ENCODE measurements at places on chromosomes 4 and X.

DNA sequence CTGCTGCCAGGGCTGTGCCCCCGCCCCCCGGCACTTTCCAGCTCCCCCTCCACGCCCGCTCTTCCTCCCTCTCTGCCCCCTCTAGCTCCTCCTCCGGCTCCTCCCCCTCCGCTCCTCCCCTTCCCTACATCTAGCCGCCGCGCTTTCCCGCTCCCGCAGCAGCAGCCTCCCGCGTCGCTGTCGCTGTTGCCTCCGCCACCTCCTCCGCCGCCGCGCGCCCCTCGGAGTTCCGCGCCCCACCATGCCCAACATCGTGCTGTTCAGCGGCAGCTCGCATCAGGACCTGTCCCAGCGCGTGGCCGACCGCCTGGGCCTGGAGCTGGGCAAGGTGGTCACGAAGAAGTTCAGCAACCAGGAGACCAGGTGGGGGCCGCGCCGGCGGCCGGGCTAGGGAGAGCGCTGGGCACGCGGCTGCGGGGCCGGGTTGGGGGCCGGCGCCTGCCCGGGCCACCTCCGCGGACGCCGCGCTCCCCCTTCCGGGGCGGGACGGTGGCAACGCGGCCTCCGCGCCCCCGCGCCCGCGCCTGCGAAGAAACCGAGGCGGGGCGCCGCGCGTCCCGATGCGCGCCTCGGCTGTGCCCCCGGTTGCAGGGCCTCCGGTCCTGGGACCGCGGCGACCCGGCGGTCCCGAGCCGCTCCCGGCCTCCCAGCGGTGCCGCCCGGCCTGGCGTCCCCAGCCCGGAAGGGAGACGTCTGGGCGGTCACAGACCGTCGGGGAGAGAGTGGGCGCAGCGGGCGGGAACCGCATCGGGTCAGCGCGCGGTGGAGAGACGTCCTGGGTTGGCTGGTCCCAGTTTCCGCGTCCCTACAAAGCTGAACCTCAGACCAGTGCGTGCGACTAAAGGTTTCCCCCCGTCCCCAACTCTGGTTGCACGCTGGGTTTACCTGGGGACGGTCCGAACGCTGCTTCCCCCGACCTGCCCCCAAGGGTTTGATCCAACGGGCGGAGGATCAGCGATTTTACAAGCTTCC, at the start of gene PRPS2:
Gene PRPS2, plus strand, starts transcription at position 156 of the 972 bp plus-strand sequence. Its CDS starts 86 bp downstream, at position 242.
- DNase-seq, result peak; percentile 32

GRCh38 chr4:111283066-111283677, 660.3 kb upstream of the PITX2 start:
- DNase-seq, result peak; percentile 51

- DNase-seq, result no peak
These were observed 305.7 kb downstream of the PDGFC start for GRCh38 chr4:156665780-156666366.

- DNase-seq, result no peak
These were observed 18.3 kb upstream of the EIF1AX start for GRCh38 chrX:20159797-20160385.

- DNase-seq, result no peak
These were observed 124.1 kb upstream of the MAB21L2 start for GRCh38 chr4:150457802-150458201.

GRCh38 chr4:175453456-175453855, 358.6 kb downstream of the GPM6A start:
- DNase-seq, result no peak

GRCh38 chr4:175954685-175955084, 111.0 kb upstream of the WDR17 start:
- no peak for DNase-seq

- DNase-seq, result no peak
These were observed 461.0 kb upstream of the GALNT7 start for GRCh38 chr4:172707622-172708021.

DNA sequence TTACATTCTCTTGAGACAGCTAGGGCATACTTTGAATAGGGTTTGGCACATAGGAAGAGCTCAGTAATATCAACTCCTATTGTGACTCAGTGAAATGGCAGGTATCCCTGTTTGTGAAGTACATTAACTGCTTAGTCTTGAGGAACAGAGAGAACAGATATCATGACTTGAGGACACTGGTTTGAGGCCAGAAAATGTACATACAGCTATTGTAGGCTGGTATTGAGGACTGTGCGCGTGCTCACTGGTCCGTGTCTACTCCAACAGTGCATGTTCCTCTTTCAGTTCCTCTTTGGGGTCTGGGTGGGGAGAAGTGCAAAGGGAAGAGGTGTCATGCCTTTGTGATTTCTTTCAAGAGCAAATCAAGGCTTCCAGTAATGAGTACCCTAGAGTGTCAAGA, 34.6 kb upstream of the TBC1D9 start:
- no peak for DNase-seq

DNA sequence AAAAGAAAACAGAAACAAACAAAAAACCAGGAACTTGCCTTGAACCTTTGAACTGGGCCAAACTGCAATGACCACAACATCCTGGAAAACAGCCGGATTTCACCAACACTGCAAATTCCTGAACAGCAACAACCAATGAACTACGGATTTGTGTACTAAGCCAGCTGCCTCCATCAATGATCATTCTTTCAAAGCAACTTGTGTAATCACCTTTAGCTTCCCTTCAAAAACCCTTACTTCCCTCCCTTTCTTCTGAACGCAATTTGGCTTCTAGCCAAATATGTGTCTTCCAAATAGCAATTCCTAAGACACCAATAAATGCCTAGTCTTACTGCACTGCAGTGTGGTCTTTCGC, 98.5 kb upstream of the FAM47C start:
- DNase-seq, result peak; percentile 10

DNA sequence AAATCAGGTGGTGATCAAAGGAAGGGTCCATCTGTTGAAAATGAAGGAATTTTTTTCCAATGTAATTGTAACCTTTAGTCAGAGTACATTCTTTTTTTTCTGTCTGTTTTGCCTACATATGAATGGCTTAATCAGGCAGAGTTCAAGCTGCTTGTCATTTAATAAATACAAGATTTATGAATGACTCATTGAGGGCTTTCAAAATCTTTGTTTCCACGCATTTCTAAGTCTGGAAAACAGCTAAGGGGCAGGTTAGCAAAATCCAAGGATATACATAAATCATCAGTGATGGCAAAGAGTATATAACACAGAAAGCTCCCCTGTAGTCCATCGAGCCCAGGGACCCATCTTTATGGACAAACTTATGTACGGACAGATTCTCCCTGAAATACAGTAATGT, 1.8 kb downstream of the CA5B start:
- DNase-seq, result no peak

GRCh38 chr4:172776203-172776861, 392.3 kb upstream of the GALNT7 start:
- DNase-seq, result no peak

DNA sequence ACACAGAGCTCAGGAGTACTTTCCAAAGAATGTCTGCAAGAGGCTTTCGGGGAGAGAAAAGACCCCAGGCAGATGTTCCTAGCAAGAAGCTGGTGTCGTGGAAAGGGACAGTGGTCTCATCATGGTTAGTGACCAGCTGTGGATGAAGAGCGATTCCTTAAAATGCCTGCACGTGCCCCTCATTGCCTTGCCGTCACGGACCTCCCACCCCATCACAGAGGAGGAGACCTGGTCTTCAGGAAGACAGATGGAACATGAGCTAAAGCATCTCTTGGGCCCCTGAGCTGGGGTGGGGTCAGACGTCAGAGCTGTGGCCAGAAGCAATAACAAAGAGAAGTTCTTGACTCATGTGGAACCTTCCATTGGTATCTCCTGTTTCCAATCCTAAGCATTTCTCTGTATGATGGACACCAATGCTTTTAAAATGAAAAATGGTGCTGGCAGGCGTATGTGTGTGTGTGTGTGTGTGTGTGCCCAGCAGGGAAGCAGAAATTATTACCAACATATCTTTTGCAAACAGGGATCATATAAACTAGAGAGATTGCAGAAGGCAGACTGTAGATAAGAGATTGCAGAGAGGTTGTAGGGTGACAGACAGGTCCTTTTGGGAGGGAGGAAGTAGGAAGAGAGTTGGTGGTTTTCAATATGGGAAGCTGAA, 25.2 kb upstream of the ASMTL start:
- peak; percentile 59 for DNase-seq

DNA sequence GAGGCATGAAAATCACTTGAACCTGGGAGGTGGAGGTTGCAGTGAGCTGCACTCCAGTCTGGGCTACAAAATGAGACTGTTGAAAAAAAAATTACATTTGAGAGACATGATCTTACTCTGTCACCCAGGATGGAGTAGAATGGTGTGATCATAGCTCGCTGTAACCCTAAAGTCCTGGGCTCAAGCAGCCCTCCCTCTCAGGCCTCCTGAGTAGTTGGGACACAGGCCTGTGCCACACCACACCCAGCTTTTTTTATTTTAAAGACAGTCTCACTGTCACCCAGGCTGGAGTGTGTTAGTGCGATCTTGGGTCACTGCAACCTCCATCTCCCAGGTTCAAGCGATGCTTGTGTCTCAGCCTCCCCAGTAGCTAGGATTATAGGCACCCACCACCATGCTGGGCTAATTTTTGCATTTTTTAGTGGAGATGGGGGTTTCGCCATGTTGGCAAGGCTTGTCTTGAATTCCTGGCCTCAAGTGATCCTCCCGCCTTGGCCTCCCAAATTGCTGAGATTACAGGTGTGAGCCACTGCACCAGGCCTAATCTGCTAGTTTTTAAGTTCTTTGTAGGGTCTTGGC, 6.1 kb downstream of the RPS3A start:
- no peak for DNase-seq

DNA sequence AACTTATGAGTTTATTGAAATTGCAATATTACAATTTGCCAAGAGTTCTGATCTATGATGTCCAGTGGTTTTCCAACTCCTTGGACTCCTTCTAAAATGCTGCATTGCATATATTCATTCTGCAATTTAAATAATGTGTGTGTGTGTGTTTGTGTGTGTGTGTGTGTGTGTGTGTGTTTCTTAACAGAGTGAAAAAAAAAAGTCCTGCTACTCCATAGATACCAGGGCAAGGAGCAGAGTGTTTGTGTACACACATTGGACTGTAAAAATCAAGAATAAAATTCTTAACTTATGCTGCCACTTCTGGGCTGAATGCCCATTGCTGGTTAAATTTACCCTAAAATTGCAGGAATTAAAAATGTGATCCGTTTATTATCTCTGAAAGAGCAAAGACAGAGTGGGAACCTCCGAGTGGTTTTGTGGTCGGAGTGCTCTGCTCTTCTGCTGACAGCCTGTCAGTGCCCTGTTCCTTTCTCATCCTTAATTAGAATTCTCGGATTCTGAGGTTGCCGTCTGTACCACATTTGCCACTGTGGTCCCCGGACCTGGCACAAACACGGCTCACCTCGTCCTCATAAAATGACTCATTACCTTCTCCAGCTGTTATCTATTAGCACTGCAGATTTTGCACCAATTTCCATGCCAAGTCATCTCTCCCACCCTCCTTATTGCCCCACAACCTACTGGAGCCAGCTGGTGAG, 355.5 kb downstream of the KCNIP4 start:
- DNase-seq, result peak; percentile 25

DNA sequence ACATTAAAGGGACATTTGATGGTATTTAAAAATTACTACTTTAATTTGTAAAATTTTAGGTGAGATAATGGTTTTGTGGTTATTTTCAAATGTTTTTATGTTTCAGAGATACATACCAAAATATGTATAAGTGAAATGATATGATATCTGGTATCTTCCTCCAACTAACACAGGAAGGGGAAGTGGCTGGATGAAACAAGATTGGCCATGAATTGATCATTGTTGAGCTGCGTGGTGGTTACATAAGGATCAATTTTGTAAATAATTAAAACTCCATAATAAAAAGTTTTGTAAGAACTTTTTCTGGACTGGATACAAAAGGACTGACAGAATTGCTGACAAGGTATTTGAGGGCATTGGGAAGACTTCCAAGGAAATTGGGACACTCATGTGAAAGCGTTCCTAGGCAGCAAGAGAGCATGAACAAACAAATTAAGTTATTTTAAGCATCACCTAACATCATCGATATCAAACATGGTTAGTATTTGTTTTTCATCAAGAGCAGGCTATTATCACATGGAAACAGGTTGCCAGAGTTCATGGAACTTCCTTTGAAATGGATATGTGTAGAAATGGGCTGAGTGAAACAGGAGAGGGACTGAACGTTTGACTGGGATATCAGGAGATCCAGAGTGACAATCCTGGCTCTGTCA, 4.4 kb upstream of the PGM2 start:
- no peak for DNase-seq

DNA sequence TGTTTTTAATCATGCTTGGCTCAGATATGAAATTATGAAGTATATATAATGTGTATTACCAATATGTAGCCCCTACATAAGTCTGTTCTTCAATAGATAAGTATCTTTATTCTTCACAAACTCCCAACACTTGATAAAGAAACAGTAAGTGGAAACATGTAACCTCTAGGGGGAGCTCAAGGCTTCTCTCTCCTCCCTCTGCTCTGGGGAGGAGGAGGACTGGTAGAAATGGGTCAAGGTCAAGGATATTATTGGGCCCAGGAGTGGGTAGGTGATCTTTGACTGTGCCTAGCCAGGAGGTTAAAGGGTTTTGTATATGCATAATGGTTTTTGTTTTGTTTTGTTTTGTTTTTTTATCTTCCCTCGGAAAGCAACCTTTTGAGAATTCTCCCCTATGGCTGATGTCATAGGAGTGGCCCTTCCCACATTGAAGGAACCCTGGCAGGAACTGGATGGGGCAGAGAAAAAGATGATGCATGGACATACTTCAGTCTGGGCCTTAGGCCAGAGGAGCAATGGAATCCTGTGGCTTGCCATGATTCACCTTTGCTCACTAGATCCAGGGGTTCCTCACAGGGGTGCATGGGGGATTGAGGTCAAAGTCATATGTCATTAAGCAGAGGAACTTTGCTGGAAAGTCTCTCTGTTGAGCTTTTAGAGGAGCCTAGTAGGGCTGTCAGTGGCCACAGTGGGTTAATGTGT, 460.3 kb downstream of the MID1IP1 start:
- DNase-seq, result peak; percentile 24

- DNase-seq, result no peak
These were observed 638.7 kb downstream of the FSTL5 start for GRCh38 chr4:161525121-161525520.

DNA sequence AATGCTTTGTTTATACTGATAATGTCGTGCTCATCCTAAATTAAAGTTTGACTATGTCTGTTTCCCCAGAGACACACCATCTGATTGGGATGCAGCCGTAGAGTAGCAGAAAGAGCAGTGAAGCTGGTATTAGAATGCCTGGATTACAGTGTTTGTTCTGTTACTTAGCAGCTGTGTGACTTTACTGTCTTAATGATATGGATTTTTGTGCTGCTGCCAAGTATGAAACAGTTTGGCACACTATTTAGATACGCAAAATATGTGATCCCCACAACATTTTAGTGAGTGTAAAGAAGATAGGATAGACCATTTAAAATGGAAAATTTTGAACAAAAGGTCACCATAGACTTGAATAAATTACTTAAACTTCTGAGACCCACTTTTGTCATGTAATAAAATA, 1.2 kb upstream of the CHIC1 start:
- peak; percentile 14 for DNase-seq

GRCh38 chrX:101659601-101660063, at the start of gene ARMCX2:
Gene ARMCX2, minus strand, starts transcription at chrX:101659850. Its CDS starts 2,262 bp downstream, at chrX:101657588.
- peak; percentile 53 for DNase-seq

- DNase-seq, result peak; percentile 75
These were observed 274.9 kb upstream of the GK2 start for GRCh38 chr4:79682801-79683530.

- DNase-seq, result no peak
These were observed 19.4 kb downstream of the TET2 start for GRCh38 chr4:105166066-105166465.

GRCh38 chrX:15567886-15568616, 32.7 kb downstream of the ACE2 start:
- no peak for DNase-seq

- peak; percentile 28 for DNase-seq
These were observed 561.4 kb downstream of the ZIC3 start for GRCh38 chrX:138127314-138127713.

GRCh38 chrX:72102760-72103159, 29.0 kb downstream of the RTL5 start:
- no peak for DNase-seq

- peak; percentile 22 for DNase-seq
These were observed 746.4 kb upstream of the MAGEB2 start for GRCh38 chrX:29468911-29469494.
